ENCODE measurements at places on chromosomes 5 and 9.

DNA sequence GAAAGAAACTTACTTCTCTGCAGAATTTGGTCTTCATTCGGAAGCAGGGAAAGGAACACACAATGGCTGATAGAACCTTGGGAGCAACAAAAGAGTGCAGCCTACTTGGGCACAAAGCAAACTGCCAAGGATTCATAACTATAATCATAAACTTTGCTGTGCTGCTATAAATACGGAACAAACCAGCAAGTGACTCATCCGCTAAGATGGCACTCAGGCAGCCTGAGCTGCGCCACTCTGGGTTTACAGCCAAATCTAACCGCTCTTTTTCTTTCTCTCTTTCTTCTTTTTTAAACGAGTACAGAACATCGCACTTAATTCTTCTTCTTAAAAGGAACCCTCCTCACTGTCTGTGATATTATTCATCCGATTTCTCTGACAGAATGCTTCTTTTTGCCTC is 81.1 kb downstream of the PTPN3 start:
- no peak for DNase-seq

DNA sequence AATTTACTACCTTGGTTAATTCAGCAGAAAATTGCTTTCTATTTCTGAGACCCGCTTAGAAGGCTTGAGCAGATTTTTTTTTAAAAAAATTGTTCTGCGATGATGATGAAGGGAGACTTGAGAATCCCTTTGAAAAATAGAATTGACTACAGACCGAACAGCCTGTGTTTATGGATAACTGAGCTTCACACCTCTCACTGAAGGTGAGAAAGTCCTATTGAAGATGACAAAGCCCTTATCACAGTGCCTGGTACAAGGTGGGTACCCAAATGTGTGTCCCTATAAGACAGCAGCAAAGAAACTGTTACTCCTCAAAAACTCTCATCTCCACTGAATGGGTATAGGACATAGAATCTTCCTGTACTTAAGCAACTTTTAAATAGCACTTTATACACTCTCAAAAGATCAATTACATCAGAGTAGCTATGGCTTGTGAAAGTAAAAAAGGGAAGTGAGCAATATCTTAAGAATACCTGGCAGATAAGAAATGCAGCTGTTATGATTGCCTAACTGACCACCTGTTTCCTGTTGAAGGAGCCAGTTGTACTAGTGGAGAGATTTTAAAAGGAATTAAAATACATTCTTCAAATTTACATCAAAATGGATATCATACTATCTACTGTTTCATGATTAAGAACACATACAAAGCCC is 419.7 kb downstream of the CHSY3 start:
- no peak for DNase-seq

GRCh38 chr9:34187891-34188240 is 9.0 kb downstream of the UBAP1 start:
- no peak for DNase-seq

GRCh38 chr9:124122813-124123462 is 111.4 kb downstream of the LHX2 start:
- DNase-seq, result no peak

DNA sequence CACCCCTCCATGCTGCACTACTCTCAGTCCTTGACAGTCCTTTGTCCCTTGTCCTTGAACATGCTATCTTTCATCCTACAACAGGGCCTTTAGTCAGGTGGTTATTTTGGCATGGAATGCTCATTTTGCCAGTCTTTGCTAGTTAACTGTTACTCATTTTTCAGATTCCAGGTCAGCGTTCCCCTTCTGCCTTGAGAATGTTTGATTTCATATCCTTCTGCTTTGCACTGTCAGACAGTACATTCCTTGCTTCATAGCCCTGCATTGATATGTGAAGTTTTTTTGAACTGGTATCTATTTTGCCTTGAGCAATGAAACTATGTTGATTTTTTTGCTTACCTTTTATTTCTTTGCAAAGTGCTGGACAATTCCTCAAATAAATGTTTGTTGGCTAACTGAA is 638.2 kb upstream of the SEMA6A start:
- no peak for DNase-seq

DNA sequence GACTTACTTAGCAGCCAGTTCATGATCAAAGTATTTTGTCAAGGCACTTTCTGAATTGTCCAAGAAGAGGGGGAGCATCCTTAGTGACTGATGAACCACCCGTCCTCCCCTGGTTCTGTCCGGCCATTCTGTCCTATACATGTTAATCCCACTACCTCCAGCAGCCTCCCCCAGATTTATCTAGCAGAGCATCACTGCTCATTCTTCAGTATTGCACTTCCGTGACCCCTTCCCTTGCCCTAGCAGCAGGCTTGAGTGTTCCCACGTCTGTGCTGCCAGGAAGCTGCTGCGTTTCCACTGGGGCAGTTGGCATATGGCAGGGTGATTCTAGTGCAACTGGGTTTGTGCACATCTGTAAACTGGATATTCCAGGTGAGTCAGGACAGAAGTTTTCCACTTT is 4.5 kb downstream of the GLDC start:
- no peak for DNase-seq

GRCh38 chr5:148912146-148912545 is 85.7 kb downstream of the ADRB2 start:
- no peak for DNase-seq
